Upper lobe of right lung (tissue), 1 donor: ENCODE measurements at places on chromosomes 4 and X.
A peak's percentile ranks its signal among the peaks of the same experiment; 100 is the strongest.

DNA sequence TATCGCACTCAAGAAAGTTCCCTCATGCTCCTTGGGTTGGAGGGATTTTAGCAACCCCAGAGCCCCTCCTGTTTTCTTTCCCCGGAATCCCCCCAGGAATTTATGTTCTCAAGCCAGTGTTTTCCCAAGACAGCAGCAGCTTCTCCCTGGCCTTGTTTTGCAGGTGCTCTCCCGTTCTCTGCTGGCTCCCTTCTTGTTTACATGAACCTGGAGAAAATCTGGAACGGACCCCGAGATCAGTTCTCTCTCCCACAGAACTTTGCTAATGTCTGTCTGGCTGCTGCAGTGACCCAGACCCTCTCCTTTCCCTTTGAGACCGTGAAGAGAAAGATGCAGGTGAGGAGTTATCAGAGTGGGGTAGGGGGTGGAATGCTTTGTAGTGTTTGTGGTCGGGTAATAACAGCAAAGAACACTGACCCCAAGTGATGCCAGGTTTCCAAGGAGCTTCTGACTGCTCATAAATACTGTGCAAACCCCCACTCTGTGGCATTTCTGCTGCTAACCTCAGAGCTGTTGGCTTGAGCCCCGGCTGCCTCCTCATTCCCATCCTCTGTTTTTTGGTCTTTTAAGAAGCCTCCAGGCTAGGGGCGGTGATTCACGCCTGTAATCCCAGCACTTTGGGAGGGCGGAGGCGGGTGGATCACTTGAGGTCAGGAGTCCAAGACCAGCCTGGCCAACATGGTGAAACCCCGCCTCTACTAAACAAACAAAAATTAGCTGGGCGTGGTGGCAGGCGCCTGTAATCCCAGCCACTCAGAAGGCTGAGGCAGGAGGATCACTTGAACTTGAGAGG is 11.1 kb downstream of the SLC25A43 start:
- DNase-seq, result peak; percentile 79

DNA sequence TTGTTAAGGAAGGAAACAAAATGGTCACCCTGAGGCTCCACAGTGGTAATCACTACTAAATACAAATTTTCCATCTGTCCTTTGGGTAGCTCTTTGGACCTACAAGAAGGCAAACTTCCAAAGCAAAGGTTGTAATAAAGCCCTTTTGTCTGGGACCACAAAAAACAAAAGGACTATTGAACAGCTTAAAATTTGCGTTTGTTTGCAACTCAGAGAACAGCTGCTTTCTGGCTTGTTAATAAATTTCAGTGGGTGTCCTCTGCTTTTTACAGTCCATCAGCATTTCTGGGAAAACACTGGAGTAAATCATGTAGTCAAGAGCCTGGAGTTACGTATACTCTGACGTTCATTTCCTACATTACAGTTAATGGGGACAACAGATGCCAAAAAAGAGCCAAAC is 439.7 kb upstream of the DIAPH2 start:
- no peak for DNase-seq

- no peak for DNase-seq
Measured at GRCh38 chr4:168562041-168562571, 65.3 kb downstream of the PALLD start.

DNA sequence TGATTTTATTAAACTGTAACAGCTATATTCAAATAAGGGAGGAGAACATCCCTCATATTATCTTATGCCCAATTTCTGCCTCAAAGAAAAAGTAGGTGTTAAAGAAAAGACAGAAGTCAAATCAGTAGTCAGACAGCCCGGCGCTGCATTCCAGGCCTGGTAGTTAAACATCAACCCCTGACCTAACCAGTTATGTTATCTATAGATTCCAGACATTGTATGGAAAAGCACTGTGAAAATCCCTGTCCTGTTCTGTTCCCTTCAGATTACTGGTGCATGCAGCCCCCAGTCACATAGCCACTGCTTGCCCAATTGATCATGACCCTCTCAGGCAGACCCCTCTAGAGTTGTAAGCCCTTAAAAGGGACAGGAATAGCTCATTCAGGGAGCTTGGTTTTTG is 269.9 kb upstream of the GALNT7 start:
- DNase-seq, result no peak

- no peak for DNase-seq
Measured at GRCh38 chrX:72358313-72358712, 52.6 kb upstream of the CITED1 start.

GRCh38 chr4:95857761-95858160 is 17.9 kb downstream of the PDHA2 start:
- DNase-seq, result no peak
